ENCODE measurements at places on chromosomes 2 and 18.

DNA sequence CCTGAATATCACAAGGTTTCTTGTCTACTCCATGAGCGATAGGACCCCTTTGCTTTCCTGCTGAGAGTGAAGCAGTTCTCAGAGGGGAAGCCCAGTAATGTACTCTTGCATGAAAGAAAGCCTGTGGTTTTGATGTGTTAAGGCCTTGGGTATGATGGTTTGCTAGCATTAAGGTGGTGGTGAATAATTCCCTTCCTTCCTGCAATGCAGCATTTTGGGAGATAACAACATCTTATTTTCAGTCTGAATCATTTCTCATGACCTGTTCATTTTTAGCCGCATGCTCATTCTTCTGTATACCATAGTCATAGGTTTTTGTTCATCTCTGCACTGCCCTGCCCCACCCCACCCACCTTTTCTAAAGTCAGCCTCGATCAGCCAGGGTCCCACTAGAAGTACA is 66.2 kb downstream of the HNMT start:
- H3K27ac ChIP-seq = no peak overlapping the region
- no peaks in the 10 kb centered on the region for H3K36me3 ChIP-seq
- H3K4me1 ChIP-seq = no peaks in the 10 kb centered on the region
- no peaks in the 10 kb centered on the region for H3K27me3 ChIP-seq
- DNase-seq = no peak
- H3K4me3 ChIP-seq = no peak overlapping the region

DNA sequence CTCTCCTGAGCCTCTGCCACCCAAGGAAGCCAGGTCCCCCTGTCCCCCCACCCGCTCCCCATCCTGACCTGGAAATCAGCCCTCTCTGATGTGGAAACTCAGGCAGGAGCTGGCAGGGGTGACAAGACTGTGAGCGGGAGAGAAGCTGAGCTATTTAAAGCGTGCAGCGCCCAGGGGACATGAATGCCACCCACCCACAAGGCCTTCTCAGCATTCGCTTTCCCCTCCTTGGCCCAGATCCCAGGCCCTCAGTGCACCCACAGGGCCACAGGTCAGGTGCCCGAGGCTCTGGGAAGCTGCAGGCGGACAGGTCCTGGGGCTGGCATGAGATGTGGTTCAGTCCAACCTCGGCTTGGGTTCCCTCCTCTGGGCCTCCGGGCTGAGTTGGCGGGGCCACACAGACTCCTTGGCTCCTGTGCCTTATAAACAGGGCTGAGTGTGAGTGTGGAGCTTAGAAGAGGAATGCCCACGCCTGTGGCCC is 168.3 kb downstream of the SMAD7 start:
- peak overlapping the region; percentile 85 for H3K27ac ChIP-seq
- H3K36me3 ChIP-seq = peaks cover 12% of the 10 kb centered on the region
- H3K4me3 ChIP-seq = no peak overlapping the region
- H3K27me3 ChIP-seq = no peaks in the 10 kb centered on the region

- no peaks in the 10 kb centered on the region for H3K27me3 ChIP-seq
- no peak for DNase-seq
- H3K27ac ChIP-seq = no peak overlapping the region
- peaks cover 20% of the 10 kb centered on the region for H3K36me3 ChIP-seq
- H3K4me3 ChIP-seq = no peak overlapping the region
These were observed 16.4 kb downstream of the MTCL1 start for GRCh38 chr18:8721716-8722115.

GRCh38 chr2:42238644-42239288 is 69.6 kb downstream of the EML4 start:
- no peak overlapping the region for H3K27ac ChIP-seq
- H3K27me3 ChIP-seq = no peaks in the 10 kb centered on the region
- H3K4me1 ChIP-seq = peaks cover 4% of the 10 kb centered on the region
- DNase-seq = no peak

DNA sequence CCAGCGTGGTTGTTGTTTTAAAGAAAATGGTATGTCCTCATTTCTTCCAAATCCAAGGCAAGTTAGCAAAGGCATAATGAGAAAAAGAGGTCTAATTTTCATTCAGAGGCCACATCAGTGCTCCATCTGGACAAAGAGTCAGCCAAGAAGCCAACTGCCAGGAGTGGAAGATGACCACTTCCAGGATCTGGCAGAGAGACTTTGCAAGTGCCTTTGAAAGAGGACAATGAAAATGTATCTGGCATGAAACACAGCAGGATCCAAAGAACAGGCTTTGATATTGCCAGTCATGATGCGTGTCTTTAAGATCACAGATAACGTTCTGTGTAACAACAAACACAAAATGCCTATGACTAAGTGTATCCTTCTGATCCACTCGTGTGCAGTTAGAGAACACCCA is 82.8 kb downstream of the AFF3 start:
- H3K4me1 ChIP-seq = no peaks in the 10 kb centered on the region
- no peaks in the 10 kb centered on the region for H3K27me3 ChIP-seq
- no peak overlapping the region for H3K27ac ChIP-seq
- no peaks in the 10 kb centered on the region for H3K36me3 ChIP-seq
- no peak overlapping the region for H3K4me3 ChIP-seq
- peak; percentile 18 for DNase-seq

GRCh38 chr2:238560234-238560633 is 133.5 kb downstream of the ASB1 start:
- no peak overlapping the region for H3K4me3 ChIP-seq
- peaks cover 16% of the 10 kb centered on the region for H3K27me3 ChIP-seq
- no peak for DNase-seq
- H3K36me3 ChIP-seq = no peaks in the 10 kb centered on the region
- no peak overlapping the region for H3K27ac ChIP-seq

GRCh38 chr2:178295906-178296305 is 101.6 kb downstream of the OSBPL6 start:
- no peak for DNase-seq
- no peaks in the 10 kb centered on the region for H3K36me3 ChIP-seq
- H3K27me3 ChIP-seq = no peaks in the 10 kb centered on the region
- no peak overlapping the region for H3K27ac ChIP-seq
- no peak overlapping the region for H3K4me3 ChIP-seq
- no peaks in the 10 kb centered on the region for H3K4me1 ChIP-seq

DNA sequence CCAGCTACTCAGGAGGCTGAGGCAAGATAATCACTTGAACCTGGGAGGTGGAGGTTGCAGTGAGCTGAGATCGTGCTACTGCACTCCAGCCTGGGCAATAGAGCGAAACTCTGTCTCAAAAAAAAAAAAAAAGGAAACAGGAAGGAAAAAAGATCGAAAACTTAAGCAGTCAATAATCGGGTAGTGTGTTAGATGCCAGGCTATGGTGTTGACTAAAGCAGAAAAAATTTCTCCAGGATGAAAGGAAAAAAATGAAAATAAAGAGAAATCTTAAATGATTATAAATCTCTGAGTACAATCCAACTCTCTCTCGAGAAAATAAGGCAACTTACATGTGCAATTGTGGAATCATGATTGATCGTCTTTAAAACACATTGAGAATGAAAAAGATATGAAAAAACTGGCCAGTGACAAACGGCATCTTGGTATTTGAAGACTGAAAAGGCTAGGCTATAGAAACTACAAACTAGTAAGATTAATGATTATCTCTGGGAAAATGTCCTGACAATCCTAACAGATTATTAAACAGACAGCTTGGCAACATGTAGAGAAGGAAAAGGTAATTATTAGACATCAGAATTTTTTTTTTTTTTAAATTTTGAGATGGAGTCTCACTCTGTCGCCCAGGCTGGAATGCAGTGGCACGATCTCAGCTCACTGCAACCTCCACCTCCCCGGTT is 16.3 kb upstream of the EPHA4 start:
- no peak for DNase-seq
- no peaks in the 10 kb centered on the region for H3K27me3 ChIP-seq
- H3K36me3 ChIP-seq = no peaks in the 10 kb centered on the region
- H3K27ac ChIP-seq = no peak overlapping the region
- no peaks in the 10 kb centered on the region for H3K4me1 ChIP-seq
- no peak overlapping the region for H3K4me3 ChIP-seq

GRCh38 chr18:75062297-75062886 is 146.5 kb downstream of the PTGR3 start:
- H3K4me1 ChIP-seq = no peaks in the 10 kb centered on the region
- H3K4me3 ChIP-seq = no peak overlapping the region
- H3K27ac ChIP-seq = no peak overlapping the region
- no peak for DNase-seq

DNA sequence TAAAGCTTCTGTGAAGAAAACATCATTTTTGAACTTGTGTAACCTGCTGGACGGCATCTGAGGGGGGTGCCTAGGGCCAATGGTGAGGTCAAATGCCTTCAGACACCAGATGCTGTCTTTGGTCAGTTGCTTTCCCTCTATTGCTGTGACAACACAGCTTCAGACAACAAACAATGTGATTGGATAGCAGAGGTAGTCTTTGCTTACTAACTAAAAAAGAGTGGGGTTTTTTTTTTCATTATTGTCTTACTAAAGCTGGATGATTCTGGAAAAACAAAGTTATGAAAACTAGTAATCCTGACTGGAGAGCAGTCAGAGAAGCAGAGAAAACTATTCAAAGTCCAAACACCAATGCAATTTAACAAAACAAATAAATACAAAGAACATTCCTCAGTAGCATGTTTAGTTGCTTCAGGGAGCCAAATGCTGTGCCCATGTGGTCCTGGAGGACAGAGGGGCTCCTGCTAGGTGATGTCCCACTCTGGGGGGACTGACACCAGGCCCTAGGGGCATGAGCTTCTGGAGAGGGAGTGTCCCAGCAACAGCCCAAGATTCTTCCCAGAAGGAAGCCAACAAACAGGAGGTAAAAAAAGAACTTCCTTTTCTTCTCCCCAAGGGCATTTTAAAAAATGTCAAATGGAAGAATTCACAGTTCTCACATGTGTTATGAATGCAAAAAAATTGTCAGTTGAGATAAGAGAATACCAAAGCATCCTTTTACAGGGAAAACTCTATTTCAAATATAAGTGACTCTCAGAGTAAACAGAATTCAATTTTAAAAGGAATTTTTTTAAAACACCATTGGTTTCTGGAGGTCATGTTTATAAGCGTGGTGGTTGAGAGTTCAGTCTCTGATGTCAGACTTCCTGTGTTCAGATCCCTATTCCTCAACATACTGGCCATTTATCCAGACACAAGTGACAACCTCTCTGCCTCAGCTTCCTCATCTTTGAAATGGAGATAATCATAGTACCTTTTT is 181.1 kb upstream of the PGAP1 start:
- peaks cover 3% of the 10 kb centered on the region for H3K36me3 ChIP-seq
- H3K27me3 ChIP-seq = no peaks in the 10 kb centered on the region
- peak; percentile 81 for DNase-seq
- H3K27ac ChIP-seq = peak overlapping the region; percentile 80
- H3K4me3 ChIP-seq = no peak overlapping the region

Measured in muscle of leg (tissue), 16 donors.